ENCODE measurements at places on chromosomes 1 and 21.

- no peak for DNase-seq
These were observed 17.1 kb downstream of the ATP6V1G3 start for GRCh38 chr1:198523182-198523950.

GRCh38 chr1:46153732-46154131, 21.2 kb upstream of the TSPAN1 start:
- DNase-seq = no peak

- DNase-seq = no peak
These were observed 124.3 kb downstream of the PGBD5 start for GRCh38 chr1:230301822-230302221.

GRCh38 chr1:91529856-91530255, 29.2 kb downstream of the CDC7 start:
- peak; percentile 24 for DNase-seq

- DNase-seq = no peak
These were observed 60.1 kb downstream of the CD34 start for GRCh38 chr1:207850621-207851407.

GRCh38 chr1:199753513-199753912, 274.0 kb upstream of the NR5A2 start:
- no peak for DNase-seq

GRCh38 chr1:172220376-172220775, 200.1 kb upstream of the C1orf105 start:
- DNase-seq = no peak

GRCh38 chr21:34794686-34795085, 125.9 kb downstream of the CLIC6 start:
- DNase-seq = no peak

DNA sequence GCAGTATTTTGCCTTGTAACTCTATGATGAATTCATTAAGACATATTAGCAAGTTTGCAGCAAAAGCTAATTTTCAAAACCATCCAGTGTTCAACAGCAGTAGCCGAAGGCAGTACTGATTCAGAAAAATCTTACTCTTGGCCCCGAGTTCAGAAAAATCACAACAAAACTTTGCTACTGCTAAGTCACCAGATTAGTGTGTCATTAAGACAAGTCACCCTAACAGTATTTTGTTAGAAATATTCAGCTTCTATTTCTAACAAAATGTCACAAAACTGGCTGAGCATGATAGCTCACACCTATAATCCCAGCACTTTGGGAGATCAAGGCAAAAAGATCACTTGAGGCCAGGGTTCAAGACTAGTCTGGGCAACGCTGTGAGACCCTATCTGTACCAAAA, 8.2 kb downstream of the GTF2B start:
- DNase-seq = no peak

GRCh38 chr1:81733480-81733879, 67.3 kb upstream of the ADGRL2 start:
- no peak for DNase-seq

- DNase-seq = no peak
These were observed 88.7 kb upstream of the IFFO2 start for GRCh38 chr1:19044975-19045831.

DNA sequence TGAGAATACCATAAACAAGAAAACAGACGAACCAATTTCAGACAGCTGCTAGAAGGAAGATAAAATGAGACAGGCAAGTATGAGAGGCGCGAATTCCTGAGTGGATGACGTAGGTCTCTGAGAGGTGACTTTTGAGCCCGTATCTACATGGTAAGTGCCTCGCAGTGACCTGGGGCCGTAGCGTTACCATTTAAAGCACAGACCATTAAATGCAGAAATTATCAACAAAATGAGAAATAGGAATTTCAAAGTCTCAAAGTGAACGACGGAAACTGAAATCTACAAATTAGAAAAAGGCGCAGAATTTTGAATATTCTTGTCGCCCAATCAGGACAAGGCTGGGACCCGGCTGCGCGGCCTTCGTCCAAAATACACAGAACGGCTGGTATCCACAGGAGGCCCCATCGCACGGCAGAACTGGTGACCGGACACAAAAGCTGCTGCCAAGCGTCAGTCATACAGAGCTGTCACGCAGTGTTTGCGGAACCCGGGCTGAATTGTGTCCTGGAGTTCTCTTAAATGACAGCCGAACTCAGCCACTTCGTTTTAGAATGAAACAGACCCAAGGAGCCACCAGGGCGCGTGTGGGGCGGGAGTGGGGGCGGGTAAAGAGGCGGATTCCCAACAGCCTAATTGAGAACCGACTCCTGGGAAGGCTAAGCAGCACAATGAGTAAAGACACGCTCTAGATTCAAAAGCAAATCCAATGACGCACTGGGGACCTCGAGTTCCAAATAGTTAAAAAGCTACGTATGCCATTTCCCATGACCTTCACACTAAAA, 13.8 kb upstream of the BOLA1 start:
- DNase-seq = peak; percentile 84

- no peak for DNase-seq
These were observed 2.5 kb downstream of the KRTAP10-11 start for GRCh38 chr21:44648557-44649311.

DNA sequence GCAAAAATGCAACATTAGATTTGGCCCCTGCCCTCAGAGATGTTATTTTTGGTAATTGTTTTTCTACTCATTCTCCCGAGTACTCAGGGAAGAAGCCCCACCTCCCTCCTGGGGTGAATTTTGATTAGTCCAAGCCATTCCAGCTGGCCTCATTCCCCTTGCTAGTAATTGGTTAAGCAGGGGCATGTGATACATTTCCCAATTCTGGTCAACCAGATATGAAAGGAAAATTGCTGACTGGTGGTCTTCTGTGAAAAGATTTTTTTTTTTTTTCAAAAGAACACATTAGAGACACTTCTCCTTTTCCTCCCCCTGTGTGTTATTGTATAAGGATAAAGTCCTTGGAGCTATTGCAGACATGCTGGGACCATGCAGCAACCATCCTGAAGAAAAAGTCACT, 71.1 kb upstream of the AKT3 start:
- no peak for DNase-seq

Measured in SW480 (cell line).